ENCODE measurements at places on chromosomes 2 and 18.

GRCh38 chr2:9765611-9766531 is 77.4 kb upstream of the TAF1B start:
- DNase-seq = no peak

DNA sequence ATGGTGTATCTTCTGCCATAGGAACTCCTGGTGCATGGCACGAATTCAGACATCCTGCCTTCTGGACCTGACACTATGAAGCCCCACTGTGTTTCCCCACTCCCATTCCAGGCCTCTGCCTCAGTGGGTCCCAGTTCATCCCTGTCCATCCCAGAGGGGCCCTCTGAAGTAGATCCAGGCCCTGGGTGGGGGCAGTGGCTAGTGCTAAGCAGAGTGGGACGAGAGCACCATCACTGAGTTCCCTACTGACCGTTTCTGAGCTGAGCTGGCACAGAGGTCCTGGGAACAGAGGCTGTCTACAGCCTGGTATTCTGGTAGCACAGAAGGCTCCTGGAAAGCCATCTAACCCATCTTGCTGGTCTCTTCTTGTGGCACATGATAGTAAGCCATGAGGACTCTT is 54.0 kb downstream of the ATOH8 start:
- no peak for DNase-seq

- no peak for DNase-seq
Measured at GRCh38 chr2:217299590-217299989, 439.7 kb upstream of the TNP1 start.

DNA sequence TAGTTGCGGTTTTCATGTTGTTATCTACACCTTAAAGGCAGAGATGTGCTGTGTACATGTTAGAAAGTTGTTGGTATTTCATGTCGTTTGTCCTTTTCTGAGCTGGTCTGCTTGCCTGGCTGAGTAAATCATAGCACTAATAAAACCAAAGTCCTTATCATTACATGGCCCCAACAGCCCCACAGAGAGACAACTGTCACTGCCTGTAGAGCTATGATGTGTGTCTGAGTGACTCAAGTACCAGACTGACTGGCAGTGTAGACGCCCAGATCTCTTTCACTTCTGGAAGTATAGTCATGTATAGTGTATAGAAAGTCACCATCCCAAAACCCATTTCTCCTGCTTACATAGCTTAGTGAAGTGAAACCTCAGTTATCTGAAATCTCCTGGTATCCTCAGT is 4.3 kb downstream of the SOCS6 start:
- no peak for DNase-seq

GRCh38 chr2:42185220-42185921 is 16.2 kb downstream of the EML4 start:
- no peak for DNase-seq

DNA sequence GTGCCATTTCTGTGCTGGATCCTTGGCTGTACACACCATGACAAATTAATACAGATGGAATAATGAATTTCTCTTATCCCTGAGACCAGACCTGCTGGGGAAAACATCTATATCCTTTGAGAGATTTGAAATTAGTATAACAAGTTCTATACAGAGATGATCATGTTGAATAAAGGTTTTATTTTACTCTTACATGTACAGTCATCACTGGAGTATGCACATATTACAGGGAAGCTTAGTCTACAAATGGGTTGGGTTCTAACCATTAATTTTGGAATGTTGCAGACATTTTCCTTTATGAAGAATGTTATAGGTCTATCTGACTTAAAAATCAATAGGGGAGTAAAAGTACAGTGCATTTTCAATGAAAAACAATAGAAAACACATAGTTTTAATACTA is 29.9 kb upstream of the MMADHC start:
- DNase-seq = no peak

- DNase-seq = no peak
Measured at GRCh38 chr2:208570851-208571763, 164.5 kb downstream of the PTH2R start.

- DNase-seq = no peak
Measured at GRCh38 chr2:231489990-231490389, 25.7 kb upstream of the NCL start.

DNA sequence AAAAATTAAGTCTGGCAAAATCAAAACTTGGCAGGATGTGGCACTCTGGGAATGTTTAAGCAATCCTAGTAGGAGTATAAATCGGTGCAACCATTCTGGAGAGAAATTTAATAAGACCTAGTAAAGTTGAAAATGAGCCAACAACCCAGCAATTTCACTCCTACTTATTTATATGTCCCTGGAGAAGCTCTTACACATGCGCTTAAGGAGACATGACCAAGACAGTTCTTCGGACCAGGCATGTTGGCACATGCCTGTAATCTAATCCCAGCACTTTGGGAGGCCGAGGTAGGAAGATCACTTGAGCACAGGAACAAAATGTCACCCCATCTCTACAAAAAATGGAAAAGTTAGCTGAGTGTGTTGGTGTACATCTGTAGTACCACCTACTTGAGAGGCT is 374.6 kb upstream of the LYPD1 start:
- no peak for DNase-seq

DNA sequence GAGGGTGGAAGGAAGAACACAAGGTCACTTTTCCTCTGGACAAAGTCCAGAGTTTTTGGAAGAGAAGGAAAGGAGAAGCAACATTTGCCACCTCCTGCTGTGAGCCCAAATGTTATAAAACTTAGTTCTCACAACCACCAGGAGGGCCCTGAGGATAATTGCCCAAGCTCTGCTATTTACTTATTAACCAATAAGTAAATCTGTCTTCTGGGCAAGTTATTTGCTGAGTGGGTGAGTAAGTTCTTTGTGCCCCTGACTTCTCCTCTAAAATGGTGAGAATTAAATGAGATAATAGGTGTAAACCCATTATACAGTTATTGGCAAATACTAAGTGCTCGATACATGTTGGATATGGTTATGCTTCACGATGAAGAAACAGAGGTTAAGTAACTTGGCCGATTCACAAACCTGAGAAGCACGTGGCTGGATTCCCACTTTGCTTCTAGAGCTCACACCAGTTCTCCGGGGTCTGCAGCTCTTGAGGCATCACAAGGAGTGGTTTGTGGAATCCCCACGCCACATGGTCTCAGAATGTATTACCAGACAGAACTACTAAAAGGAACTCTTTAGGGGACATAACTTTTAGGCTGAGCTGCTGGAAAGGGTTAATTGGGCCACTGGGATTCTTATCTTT is 164.1 kb downstream of the MYCN start:
- no peak for DNase-seq

Data from head of caudate nucleus (tissue), 42 donors.